ENCODE measurements at places on chromosomes 16 and 17.

- no peak for DNase-seq
These were observed 951 bp upstream of the GPRC5C start for GRCh38 chr17:74430706-74431567.

DNA sequence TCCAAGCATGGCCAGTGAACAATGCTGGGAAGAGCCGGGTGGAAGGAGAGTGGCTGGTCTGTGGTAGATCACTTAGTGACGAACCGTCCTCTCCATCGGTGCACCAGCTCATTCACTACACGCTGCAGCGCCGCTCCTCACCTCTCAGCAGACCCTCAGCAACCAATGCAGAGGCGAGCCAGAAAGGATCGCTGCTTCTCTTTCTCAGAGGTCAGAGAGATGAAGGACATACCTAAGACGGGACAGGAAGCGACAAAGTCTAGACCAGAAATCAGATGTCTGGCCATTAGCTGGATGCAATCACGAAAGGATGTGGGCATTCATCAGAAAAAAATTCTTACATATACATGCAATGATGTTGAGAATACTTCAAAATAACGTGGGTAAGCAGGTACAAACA lies 26.9 kb downstream of the NSMCE1 start:
- DNase-seq, result no peak

DNA sequence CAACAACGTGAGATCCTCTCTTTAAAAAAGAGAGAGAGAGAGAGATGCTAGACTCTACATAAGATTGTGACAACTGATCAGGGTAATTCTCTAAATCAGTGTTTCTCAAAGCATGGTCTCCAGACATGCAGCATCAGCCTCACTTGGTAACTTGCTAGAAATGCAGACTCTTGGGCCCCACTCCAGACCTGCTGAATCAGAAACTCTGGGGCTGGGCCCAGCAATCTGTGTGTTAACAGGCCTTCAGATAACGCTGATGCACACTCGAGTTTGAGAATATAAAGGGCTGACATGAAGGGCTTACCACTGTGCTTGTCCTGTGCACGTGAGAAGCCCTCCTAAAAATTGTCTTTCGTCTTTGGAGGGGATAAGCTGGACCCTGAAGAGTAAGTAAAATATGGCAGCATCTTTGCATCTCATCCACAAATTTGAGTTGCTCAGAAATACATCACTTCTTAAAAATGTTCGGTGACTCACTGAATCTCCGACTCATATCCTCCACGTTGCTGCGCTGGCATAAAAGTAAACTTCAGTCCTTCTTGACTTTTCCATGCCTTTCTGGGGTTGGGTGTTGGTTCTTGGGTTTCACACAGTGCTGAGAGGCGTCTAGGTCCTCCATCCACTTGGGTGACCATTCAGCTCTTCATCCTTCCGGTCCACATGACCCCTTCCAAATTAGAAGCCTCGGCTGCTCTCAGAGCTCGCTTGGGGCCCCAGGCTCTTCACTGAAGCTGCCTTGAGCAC lies 26.1 kb upstream of the KDM8 start:
- peak; percentile 29 for DNase-seq

DNA sequence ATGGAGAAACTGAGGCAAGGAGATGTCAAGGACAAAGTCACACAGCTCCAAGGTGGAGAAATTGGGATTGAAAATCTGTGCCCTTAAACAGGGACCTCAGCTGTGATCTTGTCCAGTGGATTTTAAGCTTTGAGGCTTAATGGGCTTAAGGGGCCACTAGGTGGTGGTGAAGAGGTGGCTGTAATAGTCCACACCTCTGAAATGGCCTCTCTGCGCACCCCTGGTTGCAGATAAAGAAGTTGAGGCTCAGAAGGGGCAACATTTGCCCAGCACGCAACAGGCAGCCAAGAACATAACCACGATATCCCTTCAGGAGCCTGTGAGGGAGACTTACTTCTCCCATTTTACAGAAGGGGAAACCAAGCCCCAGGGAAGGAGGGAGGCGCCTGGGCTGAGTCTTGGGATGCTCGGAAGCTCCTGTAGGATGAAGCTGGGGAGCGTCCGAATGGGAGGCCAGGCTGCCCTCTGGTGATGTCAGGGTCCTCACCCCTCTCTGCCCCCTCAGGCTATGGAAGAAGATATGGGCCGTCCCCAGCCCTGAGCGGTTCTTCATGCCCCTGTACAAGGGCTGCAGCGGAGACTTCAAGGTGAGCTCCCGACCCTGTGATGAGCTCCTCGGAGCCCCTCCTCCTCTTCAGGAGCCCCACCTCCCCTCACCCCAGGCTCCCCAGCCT lies 43.7 kb downstream of the IL21R start:
- DNase-seq, result no peak

- DNase-seq, result no peak
These were observed 80.3 kb downstream of the ARHGAP23 start for GRCh38 chr17:38508570-38508950.

DNA sequence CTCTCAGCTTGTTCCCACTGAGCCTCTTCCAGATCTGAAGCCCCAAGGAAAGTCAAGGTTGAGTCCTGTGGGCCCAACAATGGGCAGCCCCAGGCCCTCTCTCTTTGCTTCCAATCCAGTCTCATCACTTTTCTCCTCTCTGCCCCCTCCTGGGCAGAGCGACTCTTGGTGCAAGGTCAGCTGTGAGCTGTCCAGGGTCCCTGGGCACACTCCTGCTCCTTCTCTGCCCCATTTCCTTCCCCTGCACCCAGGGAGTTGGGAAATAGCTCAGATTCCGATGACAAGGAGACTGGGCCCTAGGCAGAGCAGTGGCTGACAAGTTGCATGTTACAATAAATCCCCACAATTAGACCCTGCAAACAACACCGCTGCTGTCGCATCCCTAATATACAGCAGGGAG lies 16.1 kb upstream of the CRHR1 start:
- no peak for DNase-seq

- no peak for DNase-seq
These were observed 20.5 kb upstream of the UBE2I start for GRCh38 chr16:1288813-1289476.

GRCh38 chr16:75172578-75172977 lies 24.3 kb downstream of the ZFP1 start:
- DNase-seq, result no peak

DNA sequence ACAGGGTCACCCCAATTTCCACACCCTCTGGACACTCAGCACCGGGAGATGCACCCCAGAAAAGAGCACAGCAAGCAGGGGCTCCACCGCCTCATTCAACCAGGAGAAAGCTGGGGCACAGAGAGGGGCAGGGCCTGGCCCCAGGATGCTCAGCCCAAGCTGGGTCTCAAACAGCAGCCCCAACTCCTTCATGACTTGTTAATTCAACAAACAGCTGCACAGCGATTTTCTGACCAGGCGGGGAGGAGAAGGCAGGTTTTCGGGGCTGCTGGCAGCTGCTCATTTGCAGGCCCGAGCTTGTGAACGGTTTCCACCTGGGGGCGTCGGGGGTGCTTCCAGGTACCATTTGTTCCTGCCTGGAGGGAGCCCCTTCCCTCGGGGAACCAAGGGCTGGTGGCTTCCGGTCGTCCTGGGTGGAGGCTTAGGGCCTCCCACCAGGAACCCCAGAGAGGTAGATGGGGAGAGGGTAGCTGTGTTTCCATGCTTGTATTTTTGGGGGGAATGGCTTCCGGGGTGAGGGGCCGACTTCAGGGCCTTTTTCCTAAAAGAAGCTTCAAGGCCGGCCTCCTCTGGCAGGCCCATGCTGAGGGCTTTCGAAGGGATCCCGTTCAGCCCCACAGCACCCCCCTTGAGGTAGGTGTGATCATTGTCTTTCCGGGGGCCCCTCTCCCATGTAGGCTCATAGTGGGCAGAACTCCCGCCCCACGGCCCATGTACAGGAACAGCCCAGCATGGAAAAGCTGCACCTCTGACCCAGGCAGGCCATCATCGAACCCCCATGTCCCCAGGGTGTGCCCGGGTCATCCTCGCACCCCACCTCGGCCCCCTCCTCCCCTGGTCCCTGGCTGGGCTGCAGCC lies 191.6 kb upstream of the GSE1 start:
- no peak for DNase-seq

DNA sequence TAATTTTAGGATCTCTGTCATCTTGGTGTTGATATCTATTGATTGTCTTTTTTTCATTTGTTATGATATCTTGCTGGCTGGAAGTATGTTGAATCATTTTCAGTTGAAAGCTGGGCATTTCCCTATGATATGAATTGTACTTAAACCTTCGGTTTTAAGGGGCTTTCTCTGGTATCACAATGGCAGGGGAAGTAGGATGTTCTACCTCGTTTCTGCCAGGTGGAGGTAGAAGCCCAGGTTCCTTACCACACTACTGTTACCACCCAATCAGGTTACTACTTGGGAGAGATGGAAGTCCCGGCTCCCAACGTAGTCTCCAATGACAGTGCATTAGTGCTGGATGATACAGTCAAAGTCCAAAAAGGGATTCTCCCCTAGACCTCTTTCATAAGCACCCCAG lies 281.7 kb upstream of the TBX2 start:
- DNase-seq, result no peak

Measured in HFF-Myc (cell line).